ENCODE measurements at places on chromosomes 3 and 15.

- peak; percentile 51 for DNase-seq
Measured at GRCh38 chr15:58212909-58213526, 74.8 kb downstream of the AQP9 start.

GRCh38 chr3:62954580-62954979 lies 79.4 kb upstream of the CADPS start:
- DNase-seq: peak; percentile 53

- DNase-seq: no peak
Measured at GRCh38 chr3:51332156-51332555, 52.9 kb upstream of the MANF start.

DNA sequence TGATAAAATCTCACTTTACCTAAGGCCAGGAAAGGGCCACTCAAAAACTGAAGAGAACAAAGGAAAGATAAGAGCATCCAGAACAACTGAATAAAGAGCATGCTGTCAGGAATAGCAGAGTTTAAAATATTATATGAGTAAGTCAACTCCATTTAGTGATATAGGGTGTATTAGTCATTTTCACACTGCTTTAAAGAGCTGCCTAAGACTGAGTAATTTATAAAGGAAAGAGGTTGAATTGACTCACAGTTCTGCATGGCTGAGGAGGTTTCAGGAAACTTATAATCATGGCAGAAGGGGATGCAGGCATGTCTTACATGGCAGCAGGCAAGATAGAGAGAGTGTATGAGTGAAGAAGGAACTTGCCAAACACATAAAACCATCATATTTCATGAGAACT lies 778.0 kb upstream of the NECTIN3 start:
- no peak for DNase-seq

GRCh38 chr15:81360491-81360890 lies 13.5 kb downstream of the TMC3 start:
- DNase-seq: no peak

DNA sequence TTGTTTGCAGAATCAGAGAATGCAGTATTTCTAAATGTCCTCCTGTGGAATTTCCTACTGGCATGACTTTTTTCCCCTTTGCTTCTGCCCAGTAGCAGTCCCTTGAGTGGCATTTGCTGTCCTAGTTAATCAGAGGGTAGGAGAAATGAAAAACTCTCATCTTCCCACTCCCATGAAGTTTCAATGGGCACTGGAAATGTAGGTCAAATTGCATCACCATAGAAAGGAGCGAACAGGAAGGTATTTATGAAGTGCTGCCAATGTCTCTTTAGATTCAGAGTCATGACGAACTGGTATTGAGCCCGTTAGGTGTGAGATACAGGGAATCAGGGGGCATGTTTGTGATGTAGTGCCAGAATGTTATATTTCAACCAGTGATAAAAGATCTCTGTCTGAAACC lies 23.2 kb downstream of the ATXN7 start:
- no peak for DNase-seq

- DNase-seq: no peak
Measured at GRCh38 chr15:31609258-31609681, 282.6 kb downstream of the KLF13 start.

DNA sequence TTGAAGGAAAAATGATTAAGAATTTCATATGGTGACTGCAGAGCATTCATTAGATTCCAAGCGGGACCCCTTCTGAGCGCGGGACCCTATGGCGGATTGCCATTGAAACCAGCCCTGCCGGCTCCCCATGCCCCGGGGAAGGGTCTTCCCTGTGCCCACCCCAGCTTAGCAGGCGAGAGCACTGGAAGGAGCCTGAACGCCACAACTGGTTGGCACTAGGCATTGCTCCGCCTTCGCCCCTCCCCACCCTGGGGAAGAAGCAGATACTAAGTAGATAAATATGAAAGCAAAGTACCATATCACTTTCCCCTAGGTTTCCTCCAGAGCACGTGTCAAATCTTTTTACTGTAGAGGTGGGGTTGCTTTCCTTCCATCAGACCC lies 70.7 kb downstream of the CYP19A1 start:
- DNase-seq: no peak

DNA sequence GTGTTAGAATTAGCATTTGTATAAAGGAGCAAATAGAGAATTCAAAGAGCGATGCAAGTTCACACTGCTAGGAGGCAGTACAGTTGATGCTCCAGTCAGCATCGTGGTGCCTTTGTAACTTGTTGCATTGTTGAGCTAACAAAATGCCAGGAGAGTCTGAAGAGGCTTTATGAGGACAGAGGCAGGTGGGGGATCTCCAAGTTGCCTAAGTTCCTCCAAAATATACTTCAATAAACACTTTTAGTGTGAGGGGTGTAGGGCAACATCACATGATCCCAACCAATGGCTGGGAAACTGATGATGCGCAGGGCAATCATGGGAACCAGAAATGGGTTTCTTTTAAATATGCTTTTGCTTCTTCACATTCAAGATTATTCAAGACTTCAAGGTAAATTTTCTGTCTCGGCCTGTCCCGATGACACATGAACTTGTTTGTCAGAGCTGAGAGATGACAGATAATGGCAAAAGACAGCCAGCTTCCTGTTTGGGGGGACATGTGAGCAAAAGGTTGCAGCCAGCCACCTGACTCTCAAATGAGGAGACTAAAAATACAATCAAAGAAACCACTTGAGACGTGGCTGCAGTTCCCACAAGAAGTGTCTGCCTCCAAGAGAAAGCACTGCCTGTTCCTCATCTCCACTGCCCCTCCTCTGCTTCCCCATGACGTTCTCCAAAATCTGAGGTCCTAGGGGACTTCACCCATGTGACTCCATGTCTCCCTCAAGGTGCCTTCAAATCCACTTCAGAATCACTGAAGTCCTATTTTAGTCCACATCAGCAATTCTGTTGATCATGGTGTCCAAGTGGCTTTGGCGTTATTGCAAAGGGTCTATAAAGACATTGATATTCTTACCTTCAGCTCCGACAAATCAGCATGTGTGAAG lies 39.3 kb downstream of the KLHL6 start:
- peak; percentile 94 for DNase-seq

GRCh38 chr3:55725681-55726500 lies 238.8 kb upstream of the WNT5A start:
- DNase-seq: peak; percentile 19

DNA sequence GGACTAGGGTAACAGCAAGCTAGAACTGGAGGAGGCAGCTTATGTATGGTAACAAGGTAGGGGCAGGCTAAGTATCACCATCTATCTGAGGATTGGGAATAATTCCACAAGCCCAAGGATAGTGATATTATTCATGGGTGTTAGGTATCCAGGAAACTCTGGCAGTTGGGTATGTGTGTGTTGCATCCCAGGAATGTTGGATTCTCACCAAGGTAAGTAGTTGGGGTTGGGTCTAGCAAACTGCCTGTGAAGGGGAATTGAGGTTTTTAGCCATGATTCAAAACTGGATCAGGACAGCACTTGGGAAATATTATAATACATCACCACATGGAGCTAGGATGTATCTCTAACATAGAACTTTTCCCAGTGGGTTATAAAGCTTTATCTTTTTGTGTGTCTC lies 626.4 kb upstream of the GOLIM4 start:
- DNase-seq: no peak

- peak; percentile 94 for DNase-seq
Measured at GRCh38 chr3:172107403-172107802, 68.0 kb downstream of the FNDC3B start.

DNA sequence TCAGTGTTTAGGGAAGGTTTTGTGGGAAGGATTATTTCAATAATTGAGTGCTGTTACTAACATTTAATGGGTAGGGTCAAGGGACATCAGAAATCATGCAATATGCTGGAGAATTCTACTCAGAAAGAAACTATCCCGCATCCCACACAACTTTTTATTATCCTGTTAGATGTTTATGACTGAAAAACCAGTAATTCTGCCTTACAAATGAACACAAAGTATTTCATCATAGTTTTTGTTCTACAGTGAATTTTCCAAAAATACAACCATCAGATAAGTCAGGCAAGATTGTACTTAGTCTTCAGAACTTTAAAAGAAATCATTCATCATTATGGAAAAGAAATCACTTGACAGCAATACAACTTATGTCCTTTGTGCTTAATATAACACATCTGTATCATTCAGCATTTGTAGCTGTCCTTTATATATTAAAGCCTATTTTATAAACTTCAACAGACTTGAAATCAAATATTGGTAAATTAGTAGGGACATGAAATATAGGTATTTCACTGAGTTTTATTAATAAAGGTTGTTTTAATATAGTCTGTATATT lies 61.9 kb downstream of the TRPM7 start:
- no peak for DNase-seq

GRCh38 chr3:46948830-46949671 lies 27.5 kb downstream of the CCDC12 start:
- no peak for DNase-seq

DNA sequence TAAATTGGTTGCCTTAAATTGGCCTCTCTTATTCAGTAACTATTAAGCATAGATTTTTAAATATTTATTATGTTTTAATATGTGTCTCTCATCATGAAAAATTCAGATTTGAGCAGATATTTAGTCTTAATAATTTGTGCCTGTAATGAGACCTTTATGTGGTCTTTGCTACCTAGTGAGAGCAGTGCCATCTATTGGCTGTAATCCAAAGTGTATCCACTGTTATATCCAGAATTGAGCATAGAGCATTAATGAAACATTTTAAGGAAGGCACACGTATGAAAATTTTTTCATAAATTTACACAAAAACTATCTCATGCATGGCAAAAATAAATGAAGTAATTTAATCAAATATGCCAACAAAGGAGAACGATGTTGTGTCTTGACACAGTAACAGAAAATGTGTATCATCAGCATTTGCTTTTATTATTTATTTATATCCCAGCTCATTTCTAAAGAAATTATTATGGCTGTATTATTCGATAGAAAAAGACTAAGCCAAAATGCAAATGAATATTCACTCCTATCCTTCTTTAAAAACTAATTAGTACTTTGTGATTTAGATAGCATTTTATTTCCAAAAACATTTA lies 203.5 kb downstream of the RSRC1 start:
- DNase-seq: peak; percentile 77

- DNase-seq: no peak
Measured at GRCh38 chr3:15847239-15847638, 49.5 kb upstream of the ANKRD28 start.

GRCh38 chr15:92011611-92012367 lies 158.3 kb downstream of the SLCO3A1 start:
- peak; percentile 32 for DNase-seq

DNA sequence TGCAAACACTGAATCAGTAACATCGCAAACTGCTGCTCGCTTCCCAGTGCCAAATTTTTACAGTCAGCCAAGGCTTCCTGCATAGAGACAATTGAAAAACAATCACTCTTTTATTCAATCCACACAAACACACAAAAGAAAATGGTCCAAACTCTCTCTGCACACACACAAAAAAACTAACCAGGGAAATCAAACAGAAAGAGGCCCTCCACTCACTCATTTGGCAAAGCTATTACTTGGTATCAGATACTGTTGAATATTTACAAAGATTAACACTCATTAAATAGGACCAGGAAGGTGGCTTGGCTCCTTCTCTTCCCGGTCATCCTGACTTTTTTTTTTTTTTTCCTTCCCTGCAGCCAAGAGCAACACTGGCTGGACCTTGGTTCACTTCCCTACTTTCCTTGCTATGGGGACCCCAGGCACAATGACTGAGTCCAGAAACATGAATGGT lies 62.4 kb upstream of the SPATA12 start:
- no peak for DNase-seq

DNA sequence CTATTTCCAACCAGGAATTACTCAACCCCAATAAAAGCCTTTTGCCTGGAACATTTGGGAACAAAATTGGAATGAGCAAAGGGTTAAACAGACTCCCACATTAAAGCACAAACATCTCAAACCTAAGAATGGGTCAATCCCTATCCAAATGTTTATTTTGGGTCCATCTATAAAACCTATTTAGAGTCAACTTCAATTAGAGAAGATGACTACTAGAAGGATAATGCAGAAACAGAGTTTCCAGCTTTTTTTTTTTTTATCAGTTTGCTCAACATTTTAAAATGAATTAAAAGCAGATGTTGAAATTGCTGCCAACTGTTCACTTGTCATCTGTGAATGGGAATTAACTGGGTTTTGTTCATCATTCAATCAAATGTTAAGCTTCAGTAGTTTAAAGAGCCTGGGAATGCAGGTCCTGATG lies 4.1 kb upstream of the TBC1D23 start:
- DNase-seq: no peak

DNA sequence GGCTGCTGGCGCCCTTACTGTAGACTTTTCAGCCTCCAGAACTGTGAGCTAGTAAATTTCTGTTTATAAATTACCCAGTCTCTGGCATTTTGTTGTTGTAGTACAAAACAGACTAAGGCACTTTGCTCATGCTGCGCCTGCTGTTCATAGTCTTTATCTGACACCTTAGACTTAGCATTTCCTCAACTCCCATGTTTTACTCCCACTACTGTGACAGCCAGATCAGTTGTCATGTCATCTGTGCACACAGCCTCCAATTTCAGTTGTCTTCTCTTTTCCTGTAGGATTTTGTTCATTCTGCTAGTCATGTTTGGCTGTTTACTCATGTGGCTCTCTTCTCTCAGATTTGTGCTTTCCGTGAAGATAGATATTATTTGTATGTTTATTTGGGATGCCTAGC lies 62.0 kb downstream of the TCF12 start:
- no peak for DNase-seq

GRCh38 chr3:6301626-6302025 lies 559.3 kb upstream of the GRM7 start:
- no peak for DNase-seq

- DNase-seq: no peak
Measured at GRCh38 chr15:67922971-67923945, 83.4 kb upstream of the RNU6-1 start.

- peak; percentile 73 for DNase-seq
Measured at GRCh38 chr3:9399746-9400145, 2.3 kb downstream of the SETD5 start.

DNA sequence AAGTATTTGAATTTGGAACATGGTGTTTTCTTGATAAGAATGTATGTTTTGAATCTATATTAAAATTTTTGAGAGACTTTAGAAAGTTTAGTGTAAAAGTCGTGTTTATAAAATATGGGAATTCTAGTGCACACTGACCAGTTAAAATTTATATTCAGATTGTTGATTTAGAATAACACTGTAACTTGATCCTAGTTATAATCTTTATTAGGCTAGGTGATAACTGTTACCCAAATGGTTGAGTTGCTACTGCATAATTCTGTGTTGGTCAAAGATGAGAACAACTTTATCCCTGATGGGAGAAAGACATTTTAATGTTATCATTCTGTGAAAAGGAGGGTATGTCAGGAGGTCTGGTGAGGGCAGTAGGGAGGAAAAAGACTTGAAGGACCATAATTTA lies 249.3 kb downstream of the UBE2E2 start:
- DNase-seq: no peak

GRCh38 chr3:117130222-117130621 lies 420.6 kb downstream of the TUSC7 start:
- no peak for DNase-seq

GRCh38 chr3:185065059-185065458 lies 87.8 kb downstream of the C3orf70 start:
- DNase-seq: peak; percentile 19

DNA sequence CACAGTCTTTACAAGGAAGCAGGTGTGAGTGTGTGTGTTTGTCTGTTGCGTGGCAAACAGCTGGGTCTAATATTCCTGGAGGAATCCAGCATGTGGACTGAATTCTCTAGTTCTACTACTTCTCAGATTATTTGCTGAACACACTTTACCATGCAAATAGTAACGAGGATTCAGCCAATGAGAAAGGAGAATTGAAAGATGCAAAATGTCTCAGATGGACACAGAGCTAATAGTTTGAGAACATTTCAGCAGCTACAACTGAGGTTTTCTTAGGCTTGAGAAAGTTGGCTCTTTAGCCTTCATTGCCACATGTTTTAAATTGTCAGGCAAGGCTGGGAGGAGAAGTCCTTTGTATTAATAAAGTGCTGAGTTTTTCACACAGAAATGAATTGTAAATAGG lies 568.0 kb upstream of the MDFIC2 start:
- DNase-seq: no peak

Measured in NAMALWA (cell line).